ENCODE measurements at places on chromosomes 1 and 21.
A peak's percentile ranks its signal among the peaks of the same experiment; 100 is the strongest.

DNA sequence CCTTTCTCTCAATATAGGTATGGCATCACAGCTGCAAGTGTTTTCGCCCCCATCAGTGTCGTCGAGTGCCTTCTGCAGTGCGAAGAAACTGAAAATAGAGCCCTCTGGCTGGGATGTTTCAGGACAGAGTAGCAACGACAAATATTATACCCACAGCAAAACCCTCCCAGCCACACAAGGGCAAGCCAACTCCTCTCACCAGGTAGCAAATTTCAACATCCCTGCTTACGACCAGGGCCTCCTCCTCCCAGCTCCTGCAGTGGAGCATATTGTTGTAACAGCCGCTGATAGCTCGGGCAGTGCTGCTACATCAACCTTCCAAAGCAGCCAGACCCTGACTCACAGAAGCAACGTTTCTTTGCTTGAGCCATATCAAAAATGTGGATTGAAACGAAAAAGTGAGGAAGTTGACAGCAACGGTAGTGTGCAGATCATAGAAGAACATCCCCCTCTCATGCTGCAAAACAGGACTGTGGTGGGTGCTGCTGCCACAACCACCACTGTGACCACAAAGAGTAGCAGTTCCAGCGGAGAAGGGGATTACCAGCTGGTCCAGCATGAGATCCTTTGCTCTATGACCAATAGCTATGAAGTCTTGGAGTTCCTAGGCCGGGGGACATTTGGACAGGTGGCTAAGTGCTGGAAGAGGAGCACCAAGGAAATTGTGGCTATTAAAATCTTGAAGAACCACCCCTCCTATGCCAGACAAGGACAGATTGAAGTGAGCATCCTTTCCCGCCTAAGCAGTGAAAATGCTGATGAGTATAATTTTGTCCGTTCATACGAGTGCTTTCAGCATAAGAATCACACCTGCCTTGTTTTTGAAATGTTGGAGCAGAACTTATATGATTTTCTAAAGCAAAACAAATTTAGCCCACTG lies 11.5 kb downstream of the HIPK1 start:
- DNase-seq: no peak

DNA sequence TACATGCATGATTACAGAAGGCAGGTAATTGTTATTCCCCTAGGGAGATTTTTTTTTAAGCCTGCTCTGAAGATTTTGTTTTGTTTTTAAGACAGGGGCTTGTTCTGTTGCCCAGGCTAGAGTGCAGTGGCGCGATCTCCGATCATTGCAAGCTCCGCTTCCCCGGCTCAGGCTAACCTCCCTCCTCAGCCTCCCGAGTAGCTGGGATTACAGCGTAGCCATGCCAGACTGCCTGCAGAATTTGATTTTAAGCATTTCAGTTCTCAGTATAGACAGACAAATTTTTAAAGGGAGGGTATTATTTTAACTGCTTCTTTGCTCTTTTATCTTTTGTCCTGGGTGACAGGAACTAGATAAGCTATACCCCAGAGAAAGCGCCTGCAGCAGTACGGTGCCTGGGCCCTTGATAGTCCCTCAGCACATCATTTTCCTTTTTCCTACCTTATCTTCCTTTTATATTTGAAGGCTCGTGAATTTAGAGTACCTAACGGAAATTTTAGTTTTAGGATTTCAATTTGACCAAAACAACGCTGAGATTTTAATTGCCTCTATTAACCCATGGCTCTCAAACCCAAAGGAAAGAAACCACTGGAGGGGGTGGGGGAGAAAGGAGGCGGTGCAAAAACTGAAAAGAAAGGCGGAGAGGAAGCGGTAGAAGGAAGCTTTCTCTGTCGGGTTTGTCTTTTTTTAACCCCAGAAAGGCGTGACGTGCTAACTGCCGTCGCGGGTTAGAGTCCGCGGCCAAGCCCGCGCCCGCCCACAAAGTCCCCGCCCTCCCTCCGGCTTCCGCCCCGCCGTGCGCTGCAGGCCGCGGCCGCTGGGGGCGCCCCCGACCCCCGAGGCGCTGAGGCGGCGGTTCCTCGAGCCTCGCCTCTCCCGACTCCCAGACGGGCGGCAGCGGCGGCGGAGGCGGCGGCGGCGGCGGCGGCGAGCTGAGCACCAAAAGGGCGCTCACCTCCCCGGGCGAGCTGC lies at the start of gene EEIG2:
Gene EEIG2, plus strand, starts transcription at position 886 of the 972 bp plus-strand sequence. CDS start 329 bp downstream, outside the sequence.
- peak; percentile 95 for DNase-seq

DNA sequence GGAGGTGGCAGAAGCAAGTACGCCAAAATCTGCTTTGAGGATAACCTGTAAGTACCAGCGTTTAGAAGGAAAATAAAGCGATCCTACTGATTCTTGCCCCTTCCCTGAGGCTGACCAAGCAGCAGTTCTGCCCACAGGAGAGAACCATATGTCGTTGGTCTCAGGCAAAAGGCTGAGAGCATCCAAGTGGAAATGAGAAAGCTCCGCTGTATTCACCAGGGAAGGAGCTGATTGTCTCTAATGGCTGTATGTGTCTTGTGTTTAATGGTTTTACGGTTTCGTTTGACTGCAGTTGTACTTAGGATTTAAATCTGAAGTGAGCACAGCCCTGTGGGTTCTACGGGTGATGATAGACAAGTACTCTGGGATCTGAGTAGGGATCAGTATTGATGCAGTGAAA lies 21.9 kb downstream of the FAM3B start:
- no peak for DNase-seq

- no peak for DNase-seq
Observed at GRCh38 chr21:16421007-16421406, 691.2 kb downstream of the USP25 start.

DNA sequence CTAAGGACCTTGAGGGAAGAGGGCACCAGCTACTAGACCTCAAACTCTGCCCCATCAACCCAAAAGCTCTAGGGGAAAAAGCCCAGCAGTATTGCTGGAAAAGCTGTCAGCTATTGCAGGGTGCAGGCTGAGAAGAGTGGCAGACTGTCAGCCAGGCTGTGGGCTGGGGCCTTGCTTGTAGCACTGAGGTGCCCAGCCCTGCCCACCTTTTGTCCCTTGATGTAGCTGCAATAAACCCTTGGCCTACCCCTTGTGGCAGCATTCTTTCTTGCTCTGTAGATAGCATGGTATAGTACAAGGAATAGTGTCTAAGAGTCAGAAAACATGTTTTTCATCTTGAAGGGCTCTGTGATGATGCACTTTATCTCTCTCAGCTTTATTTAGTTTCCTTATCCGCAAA lies 39.4 kb downstream of the CDC14A start:
- no peak for DNase-seq

GRCh38 chr1:199396456-199396855 lies 631.1 kb upstream of the NR5A2 start:
- no peak for DNase-seq

DNA sequence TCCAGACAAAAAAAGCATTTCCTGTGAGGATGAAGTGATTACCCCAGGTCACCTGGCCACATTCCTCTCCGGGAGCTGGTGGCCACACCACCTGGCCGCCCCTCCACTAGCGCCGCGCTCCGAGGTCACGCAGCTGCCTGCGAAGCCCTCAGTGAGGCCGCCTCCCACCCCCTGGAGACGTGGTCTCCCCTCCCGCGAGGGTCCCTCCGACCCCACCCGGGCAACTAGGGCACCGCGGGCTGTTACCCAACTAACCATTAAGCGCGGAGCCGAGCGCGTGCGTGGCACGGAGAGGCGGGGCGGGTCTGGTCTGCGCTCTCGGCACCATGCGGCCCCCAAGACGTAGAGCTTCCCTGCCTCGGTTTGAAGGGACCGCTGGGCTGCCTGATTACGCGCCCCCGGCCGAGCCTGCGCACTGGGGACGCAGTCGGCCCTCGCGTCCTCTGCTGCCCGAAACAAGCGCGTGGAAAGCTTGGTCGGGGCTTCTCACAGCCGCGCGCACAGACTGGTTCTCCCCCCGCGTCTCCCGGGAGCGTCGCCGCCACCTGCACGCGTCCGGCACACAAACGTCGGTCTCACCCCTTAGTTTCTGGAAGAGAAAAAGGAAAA lies 106.5 kb downstream of the SLC16A1 start:
- peak; percentile 56 for DNase-seq

- no peak for DNase-seq
Observed at GRCh38 chr1:200226268-200226968, 183.4 kb downstream of the ZNF281 start.

DNA sequence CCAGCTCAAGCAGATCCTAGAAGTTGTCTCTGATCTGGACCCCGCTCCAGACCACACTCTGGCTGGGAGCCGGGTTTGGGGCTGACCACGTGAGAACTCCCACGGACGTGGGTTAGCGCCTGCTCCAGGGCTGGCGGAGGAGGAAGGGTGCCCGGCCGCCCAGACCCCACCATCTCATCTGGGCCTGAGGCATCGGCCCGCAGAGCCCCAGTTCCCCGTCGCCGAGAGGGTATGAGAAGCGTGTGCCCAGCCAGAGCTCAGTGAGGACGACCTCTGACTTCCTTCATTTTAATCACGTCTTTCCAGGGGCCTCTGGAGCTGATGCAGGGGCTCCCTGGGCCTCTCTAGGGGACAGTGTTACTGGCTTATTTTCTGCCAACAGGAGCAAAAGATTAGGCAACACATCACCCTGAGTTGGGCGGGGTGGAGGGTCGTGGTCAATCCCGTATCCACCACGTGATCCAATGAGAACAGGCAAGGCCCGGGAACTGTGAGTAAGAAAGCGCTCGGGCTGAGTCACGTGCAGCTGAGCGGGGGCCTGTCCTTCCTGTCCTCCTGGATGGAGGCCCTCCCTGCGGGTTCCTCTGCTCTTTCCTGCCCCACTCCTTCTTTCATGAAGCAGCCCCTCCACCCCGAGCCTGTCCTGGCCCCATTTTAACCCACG lies 81.1 kb downstream of the SIK1 start:
- DNase-seq: no peak

GRCh38 chr1:112975336-112975735 lies 19.3 kb upstream of the SLC16A1 start:
- DNase-seq: no peak

- DNase-seq: no peak
Observed at GRCh38 chr1:101136739-101137138, 100.1 kb upstream of the S1PR1 start.

DNA sequence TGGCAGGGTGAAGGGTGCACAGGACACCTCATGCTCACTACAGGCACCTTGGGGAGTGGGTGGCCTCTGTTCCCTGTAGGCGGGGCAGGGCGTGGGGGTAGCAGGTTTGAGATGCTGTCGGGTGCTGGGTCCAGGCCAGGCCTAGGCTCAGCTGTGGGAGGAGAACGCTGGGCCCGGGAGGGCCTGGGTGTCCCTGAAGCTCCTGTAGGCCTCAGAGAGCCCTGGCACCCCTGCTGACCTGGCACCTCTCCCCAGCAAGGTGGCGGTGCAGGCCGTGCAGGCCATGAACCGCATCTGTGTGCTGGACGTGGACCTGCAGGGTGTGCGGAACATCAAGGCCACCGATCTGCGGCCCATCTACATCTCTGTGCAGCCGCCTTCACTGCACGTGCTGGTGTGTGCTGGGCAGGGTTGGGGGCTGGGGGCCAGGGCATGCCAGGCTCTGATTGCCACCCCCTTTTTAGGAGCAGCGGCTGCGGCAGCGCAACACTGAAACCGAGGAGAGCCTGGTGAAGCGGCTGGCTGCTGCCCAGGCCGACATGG lies 2.5 kb upstream of the GJC2 start:
- no peak for DNase-seq

GRCh38 chr21:15455819-15456462 lies 273.8 kb upstream of the USP25 start:
- DNase-seq: no peak

- no peak for DNase-seq
Observed at GRCh38 chr1:157691285-157691920, 9.2 kb downstream of the FCRL3 start.

DNA sequence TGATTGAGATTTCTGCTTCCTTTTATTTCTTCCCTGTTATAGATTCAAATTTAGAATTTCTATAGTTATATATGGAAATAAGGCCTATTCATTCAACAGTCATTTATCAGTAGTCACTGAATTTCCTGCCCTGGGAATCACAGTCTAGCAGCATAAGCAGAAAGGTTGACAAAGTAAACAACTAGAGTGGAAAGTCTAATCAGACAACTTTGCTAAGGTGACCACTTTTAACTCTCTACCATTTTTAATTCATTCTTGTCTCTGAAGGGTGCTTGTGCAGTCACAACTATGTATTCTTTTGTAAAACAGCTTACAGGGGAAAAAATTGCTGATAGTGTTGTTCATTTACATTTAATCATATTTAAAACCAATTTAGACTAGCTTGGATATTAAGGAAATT lies 66.1 kb upstream of the PLA2G4A start:
- DNase-seq: no peak

- no peak for DNase-seq
Observed at GRCh38 chr1:145918992-145919939, 749 bp upstream of the PEX11B start.

- DNase-seq: no peak
Observed at GRCh38 chr1:47679301-47679791, 241.5 kb downstream of the FOXD2 start.

- DNase-seq: no peak
Observed at GRCh38 chr1:31985430-31985829, 28.2 kb upstream of the KHDRBS1 start.

DNA sequence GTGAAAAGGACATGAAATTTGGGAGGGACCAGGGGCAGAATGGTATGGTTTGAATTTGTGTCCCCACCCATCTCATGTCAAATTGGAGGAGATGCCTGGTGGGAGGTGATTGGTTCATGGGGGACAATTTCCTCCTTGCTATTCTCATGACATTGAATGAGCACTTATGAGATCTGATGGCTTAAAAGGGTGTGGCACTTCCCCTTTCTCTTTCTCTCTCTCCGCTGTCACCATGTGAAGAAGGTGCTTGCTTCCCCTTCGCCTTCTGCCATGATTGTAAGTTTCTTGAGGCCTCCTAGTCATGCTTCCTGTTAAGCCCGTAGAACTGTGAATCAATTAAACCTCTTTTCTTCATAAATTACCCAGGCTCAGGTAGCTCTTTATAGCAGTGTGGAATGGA lies 7.6 kb upstream of the GBP4 start:
- DNase-seq: no peak

DNA sequence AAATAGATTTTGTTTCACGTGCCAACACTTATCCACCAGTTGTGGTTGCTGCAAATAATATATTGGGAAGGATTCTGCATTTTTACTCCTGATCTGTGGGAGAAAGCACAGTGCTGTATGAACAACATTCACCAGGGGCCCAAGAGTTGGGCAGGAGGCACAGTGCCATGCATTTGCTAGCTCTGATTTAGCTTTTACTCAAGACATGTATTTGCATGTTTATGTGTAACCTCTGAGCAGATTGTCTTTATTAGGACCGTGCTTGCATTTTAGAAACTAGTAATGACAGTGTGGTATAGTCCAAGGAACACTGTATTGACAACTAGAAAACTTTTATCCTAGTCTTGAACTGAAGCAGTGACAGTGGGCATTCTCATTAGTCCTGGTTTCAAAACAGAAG lies 133.9 kb upstream of the B3GALT2 start:
- DNase-seq: no peak

GRCh38 chr1:36582066-36582755 lies 99.5 kb upstream of the CSF3R start:
- no peak for DNase-seq

DNA sequence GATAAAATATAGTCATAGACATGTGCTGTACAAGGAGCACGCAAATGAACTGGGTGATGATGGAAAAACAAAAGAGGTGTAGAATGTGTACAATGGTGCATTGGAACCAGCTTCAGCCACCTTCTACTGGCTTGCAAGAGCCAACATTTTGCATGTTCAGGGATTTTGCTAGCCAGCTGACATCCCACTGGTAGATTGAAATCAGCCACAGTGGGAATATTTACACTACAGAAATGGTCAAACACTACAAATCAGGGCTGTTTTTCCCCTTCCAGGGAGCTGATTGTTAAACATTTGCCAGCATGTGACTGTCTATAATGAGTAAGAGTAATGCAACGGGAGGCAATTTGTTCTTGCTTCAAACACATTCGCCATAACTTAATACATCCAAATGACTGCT lies 23.2 kb downstream of the PMVK start:
- DNase-seq: no peak
